ENCODE measurements at places on chromosomes 6 and 20.

DNA sequence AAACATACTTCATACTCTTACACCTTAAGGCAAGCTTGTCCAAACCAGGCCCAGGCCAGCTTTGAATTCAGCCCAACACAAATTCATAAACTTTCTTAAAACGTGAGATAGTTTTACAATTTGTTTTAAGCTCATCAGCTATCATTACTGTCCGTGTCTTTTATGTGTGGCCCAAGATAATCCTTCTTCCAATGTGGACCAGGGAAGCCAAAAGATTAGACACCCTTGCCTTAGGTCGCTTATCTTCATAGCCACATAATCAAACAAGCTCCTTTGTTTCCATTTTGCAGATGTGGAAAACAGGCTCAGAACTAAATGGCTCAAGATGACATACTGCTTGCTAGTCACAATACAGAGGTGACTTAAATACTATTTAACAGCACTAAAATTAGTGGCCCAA lies 6.0 kb downstream of the SALL4 start:
- DNase-seq = no peak

- DNase-seq = no peak
Measured at GRCh38 chr6:24648276-24648675, 2.3 kb upstream of the KIAA0319 start.

GRCh38 chr20:50292591-50293283 lies 102.1 kb downstream of the CEBPB start:
- peak; percentile 99 for DNase-seq

- no peak for DNase-seq
Measured at GRCh38 chr20:62269378-62269777, 31.1 kb downstream of the OSBPL2 start.

DNA sequence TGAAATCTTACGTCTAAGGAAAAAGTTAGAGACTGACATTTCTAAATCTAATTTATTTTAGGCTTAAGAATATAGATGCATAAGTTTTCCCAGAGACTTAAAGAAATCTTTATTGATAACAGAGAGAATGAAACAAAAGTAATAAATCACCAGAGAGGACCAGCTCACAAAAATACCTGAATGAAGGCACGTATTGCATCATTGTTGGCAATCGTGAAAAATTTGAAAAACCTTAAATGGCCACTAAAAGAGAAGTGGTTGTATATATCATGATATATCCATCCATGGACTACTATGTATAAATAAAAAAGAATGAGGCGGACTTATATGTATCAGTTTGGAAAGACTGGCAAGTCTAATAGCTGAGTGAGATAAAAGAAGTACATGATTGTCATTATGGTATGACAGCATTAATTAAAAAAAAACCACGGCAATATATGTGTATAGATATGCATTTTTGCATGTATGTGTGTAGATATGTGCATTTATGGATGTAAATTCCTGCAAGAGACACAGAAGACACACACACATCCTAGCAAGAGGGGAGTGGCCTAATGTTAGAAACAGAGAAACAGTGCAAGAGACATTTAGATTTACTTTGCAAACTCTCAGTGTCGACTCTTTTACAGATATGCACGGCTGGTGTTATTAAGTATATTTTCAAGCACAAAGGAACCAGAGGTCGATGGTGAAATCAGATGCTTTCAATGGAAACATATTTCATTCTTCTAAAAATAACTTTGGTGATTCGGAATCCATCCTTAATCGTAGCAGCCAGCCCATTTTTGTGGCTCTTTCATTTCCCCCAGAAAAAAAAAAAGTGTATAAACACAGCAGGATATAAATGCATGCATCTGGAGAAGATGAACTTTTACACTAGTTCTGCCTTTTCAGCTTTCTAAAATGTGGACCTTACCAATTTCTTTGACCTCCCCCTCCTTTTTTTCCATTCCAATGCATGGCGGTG lies 156.1 kb upstream of the SALL4 start:
- peak; percentile 11 for DNase-seq

- DNase-seq = no peak
Measured at GRCh38 chr20:18233408-18233943, 54.9 kb upstream of the ZNF133 start.

- no peak for DNase-seq
Measured at GRCh38 chr6:85472744-85473143, 22.9 kb downstream of the NT5E start.

DNA sequence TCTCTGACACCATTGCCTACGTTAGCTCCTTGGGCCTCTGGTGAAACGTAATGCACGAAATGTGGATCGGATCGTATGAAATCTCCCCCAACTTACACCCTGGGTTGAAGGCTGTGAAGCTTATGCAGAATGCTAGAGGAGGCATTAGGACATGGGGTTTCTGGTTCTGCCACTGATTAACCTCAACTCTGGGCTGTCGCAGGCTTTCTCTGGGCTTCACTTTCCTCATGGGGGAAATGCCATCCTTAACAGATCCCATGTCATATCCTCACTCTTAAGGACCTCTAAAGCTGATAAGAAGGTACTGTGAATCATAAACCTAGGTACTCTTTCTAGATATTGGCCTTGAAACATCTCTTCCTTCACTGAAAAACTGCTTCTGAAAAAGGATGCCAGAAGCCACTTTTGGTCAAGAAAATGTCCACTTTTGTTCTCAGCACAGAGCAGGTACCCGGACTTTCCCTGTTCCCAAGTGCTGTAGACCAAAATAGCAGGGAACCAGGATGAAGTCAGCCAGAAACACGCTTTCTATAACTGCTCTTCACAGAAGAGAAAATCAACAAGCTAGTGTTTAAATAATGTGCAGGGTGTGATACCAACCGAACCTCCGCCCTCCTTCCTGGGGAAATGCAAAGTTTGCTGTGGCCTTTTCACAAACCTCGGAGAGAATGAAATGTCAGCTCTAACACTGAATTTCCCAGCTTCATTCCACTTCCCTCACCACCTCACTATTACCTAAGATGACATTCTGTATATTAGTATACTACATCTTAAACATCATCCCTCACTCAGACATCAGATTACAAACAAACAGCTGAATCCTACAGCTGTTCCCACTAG lies 118.9 kb downstream of the BACH2 start:
- DNase-seq = no peak

DNA sequence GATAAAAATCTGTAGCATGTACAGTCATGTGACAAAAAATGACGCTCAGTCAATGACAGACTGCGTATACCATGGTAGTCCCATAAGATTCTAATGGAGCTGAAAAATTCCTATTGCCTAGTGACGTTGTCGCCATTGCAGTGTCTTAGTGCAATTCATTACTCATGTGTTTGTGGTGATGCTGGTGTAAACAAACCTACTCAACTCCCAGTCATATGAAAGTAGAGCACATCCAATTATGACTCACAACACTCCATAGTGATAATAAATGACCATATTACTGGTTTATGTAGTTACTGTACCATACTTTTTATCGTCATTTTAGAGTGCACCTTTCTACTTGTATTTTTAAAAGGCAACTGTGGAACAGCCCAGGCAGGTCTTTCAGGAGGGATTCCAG lies 45.0 kb downstream of the TFAP2A start:
- DNase-seq = no peak

GRCh38 chr6:100393493-100393892 lies 71.2 kb downstream of the SIM1 start:
- no peak for DNase-seq

GRCh38 chr20:40459299-40459698 lies 229.7 kb downstream of the MAFB start:
- DNase-seq = no peak

- no peak for DNase-seq
Measured at GRCh38 chr6:111239461-111239860, 152.2 kb downstream of the SLC16A10 start.

DNA sequence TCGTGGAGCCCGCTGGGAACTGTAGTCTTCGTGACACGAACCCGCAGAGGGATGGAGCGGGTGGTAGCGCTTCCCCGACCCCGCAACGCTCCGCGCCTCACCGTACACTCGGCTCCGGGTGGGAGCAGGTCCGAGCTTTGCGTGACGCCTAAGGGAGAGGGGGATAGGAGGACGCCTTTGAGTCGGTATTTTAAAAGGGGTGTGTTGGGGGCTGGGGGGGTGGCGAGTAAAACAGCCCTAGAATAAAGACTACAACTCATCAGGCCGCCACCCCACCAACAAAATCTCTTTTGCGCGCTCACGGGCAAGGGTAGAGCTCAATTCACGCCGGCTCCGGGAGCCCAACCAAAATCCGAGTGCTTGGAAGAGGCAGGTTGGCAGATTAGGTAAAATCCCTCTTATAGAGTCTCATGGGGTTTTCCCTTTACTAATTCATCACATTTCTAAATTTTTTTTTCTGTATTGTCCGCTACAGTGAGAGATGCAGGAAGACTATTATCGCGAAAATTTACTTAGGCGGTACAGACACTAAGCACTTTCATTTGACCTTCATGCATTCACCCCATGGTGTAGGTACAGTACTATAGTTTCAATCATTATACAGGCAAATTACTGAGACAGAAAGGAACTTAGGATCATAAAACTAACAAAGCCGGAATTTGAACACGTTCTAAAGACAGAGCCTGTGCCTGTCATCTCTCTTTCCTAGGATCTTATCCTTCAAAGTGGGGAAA lies 706 bp upstream of the SNX14 start:
- DNase-seq = peak; percentile 25

DNA sequence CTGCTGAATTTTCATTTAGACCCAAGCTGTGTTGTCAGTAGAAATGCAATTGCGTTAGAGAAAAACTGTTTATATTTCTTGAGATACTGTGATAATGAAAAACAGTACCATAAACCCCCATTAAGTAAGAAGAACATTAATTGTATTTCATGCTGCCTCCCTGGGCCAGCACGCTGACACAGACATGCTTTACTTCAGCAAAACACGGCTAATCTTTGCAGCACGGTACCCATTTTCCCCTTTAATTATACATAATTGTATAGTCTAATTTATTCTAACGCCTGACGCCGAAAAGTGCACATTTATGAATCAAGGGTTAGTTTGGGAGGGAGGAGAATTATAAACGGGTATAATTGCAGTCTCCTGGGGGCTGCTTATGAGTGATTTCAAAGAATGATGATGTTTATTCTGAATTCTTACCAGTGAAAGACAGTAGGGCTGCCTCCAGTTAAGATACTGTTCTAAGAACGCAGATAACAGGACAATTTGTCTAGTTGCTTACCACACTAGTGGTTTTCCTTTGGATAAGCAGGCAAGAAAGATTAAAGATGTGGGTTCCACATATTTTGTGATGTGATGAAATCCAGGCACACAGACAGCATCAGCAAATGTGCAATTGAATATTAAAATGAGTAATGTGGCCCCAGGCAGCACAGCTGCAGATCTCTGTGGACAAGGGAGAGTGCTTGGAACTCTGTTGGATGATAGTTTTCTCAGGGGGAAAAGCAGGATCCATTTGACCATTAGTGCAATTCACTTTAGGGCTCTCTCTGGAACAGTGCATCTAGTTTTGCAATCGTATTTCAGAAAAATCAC lies 4.7 kb upstream of the SULF2 start:
- DNase-seq = peak; percentile 87

DNA sequence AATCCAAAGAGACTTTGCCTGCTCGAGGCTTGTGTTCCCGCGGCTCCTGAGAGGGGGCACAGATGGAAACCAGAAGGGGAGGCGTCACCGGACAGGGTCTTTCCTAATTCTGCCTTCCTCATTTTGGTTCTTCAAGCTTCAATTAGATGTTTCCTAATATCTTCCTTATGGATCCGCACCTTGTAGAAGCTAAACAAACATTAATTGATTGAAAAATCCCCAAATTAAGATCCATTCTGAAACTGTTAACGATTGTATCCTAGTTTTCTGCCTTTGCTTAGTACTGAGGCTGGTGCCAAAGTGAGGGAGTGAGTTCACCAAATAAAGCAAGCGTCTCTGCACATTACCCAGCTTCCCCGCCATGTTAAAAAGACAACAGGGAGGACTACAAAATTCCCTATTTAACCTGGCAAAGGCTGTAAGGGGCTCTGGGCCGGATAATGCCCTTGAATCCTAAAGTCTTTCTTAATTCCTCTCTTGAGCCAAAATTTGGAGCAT lies 123.2 kb downstream of the GPX5 start:
- DNase-seq = peak; percentile 29

- DNase-seq = no peak
Measured at GRCh38 chr6:30955367-30956042, 14.7 kb downstream of the MUCL3 start.

DNA sequence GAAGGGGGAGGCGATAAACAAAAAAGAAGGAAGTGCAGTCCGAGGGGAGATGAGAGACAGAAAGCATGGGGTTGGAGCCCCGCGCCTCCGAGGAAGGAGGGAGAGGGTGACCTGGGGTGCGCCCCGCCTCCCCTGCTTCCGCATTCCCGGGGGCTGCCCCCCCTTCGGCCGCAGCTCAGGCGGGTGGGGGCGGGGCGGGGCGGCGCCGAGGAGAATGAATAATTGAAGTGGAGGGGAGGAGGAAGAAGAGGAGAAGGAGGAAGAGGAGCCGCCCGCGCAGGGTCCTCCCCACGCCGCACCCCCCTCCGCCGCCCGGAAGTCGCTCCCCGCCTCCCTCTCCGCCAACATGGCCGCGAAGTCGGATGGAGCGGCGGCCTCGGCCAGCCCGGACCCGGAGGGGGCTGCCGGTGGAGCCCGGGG lies at the start of gene XKR7:
Gene XKR7 (plus strand): TSS at position 322 of the 420 bp plus-strand sequence. CDS start 25 bp downstream, at position 347.
- no peak for DNase-seq

Data from fibroblast of mammary gland (primary cell).